ENCODE measurements at places on chromosomes 2 and 18.

DNA sequence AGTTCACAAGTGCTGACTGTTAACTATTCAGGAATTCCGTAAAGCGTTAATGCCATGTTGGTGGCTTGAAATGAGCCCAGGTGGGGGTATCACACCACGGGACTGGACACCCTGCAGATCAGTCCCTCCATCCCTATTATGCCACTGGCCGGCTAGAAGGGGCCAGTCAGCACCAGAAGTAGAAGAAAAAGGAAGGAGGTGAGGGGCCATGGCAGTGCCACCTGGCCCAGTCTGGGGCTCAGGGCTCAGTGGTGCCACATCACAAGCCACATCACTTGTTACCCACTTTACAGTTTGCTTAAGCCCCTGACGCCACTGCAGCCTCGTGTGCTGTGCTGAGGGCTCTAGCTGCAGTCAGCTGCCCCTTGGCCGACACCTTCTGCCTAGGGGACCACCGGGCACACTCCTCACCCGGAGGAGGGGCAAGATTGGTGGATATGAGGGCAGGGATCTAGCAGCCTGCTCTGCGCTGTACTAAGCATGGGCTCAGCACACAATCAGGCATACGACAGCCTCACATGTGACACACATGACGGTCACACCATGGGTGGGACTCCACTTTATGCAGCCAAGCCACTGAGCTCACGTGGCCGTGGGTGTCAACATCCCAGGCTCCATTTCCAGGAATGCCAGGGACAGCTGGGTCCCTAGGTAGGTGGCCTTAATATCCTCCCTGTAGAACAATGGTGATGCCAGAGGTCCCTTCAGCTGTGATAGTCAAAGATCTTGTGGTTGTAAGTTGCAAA, 3.6 kb downstream of the LIMS2 start:
- no peak for DNase-seq

DNA sequence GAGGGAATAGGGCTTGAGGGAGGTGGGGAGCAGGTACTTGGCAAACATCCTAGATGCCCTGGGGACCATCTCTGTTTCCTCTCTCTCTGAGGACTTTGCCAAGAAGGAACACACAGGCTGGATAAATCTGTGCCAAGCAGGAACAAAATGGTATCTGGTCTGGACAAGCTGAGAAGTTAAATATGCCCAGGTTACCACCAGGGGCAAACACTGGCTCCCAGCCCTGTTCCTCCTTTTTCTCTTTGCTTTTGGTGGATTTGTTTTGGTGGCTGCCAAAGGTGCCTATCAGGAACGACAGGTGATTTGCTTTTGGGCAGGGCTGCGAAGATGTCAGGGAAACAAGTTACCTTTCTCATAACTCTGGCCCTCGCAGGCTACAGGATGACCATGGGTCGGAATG, 227.5 kb upstream of the SMAD2 start:
- DNase-seq: no peak

- no peak for DNase-seq
Observed at GRCh38 chr18:14927701-14928100, 179.7 kb downstream of the ANKRD30B start.

- no peak for DNase-seq
Observed at GRCh38 chr2:182142062-182142461, 156.4 kb downstream of the PPP1R1C start.

DNA sequence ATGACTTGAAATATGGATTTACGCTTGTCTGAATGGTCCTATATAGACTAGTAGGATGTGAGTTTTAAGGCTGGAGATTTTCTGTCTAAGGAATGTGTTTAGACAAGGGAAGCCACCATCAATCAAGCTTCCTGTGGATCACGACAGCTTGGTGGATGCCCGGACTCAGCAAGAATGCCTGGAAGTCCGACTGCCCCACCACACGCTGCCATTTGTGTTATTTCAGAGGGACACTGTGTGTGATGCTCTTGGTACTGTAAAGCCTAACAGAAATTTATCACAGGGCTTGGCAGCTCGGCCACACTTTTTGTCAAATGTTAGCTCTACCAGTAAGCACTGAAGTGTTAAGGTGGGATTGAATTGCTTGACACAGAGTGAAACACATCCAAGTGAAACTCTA, 127.1 kb upstream of the CDH7 start:
- no peak for DNase-seq

- no peak for DNase-seq
Observed at GRCh38 chr2:241900251-241901017, 30.9 kb downstream of the RTP5 start.

- no peak for DNase-seq
Observed at GRCh38 chr2:190546734-190547133, 12.2 kb upstream of the NEMP2 start.

DNA sequence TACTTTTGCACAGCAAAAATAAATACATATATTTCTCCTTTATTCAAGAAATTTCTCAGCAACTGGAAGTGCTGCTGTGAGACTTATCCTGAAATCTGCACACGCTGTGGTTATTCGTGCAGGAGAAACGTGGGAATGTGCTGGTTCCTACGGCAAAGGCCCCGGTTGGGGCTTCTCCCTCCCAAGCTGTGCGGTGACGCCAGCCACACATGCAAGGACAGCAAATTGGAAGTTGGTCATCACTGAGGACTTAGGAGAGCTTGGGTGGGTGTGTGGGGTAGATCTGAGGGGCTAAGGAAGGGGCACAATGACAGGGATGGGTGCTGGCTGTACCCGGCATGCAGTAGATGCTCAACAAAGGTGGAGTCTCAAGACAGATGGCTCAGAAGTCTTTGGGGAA, 16.5 kb upstream of the MTCL1 start:
- DNase-seq: no peak

GRCh38 chr2:57278451-57278850, 768.2 kb upstream of the VRK2 start:
- DNase-seq: no peak

DNA sequence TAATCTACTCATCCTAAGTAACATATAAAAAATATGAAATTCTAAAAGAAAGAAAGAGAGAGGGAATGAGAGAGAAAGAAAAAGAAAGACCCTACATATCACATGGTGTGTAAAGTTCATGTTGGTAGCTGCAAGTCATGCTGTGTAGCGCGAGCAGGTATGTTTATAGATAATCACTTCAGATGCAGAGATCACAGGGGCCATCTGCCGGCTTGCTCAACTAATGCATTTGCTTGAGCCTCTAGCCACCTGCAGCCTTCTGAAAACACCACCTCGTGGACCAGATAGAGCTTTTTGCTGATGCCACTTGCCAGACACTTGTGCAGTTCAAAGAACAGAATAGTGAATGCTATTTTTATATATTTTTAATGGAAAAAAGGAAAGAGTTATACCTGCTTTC, 37.6 kb downstream of the CDH7 start:
- DNase-seq: peak; percentile 22

- DNase-seq: no peak
Observed at GRCh38 chr2:16055848-16056580, 115.7 kb downstream of the MYCN start.

- no peak for DNase-seq
Observed at GRCh38 chr2:186032102-186032738, 293.6 kb downstream of the FSIP2 start.
